Mammary epithelial cell (primary cell): ENCODE measurements at places on chromosomes 3 and 15. TPM values are rescaled to one million over a fixed set of nuclear protein-coding genes. Genes with fewer than 3 reads are reported as not detected.

DNA sequence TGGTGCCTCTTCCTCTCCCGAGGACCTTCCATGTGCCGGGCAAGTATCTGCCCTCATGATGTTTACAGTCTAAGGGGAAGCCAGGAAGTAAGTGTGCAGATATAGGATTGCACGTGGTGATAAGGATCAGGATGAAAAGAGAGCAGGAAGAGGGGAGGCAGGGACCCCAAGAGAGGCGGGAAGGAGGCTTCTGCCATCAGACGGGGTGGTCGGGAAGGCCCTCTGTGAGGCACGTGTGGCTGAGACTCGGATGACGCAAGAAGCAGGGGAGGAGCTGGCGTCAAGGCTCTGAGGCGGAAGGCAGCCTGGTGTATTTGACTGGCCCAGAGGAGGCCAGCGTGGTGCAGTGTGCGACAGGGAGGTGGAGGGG, 762 bp upstream of the IQSEC1 start:
- DNase-seq, result no peak

DNA sequence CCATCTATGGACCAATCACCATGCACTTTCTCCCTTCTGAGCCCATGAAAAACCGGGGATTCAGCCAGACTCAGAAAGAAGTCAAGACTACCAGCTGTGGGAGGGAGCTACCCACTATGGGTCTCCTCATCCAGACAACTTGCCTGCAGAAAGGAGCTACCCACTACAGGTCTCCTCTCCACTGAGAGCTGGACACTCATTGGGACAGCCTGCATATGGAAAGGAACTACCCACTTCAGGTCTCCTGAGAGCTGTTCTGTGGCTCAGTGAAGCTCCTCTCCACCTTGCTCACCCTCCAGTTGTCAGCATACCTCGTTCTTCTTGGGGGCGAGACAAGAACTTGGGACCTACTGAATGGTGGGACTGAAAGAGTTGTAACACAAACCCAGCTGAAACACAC, 22.3 kb upstream of the ZBED2 start:
- DNase-seq, result no peak

- DNase-seq, result no peak
Observed at GRCh38 chr3:167967257-167968036, 128.3 kb downstream of the GOLIM4 start.

DNA sequence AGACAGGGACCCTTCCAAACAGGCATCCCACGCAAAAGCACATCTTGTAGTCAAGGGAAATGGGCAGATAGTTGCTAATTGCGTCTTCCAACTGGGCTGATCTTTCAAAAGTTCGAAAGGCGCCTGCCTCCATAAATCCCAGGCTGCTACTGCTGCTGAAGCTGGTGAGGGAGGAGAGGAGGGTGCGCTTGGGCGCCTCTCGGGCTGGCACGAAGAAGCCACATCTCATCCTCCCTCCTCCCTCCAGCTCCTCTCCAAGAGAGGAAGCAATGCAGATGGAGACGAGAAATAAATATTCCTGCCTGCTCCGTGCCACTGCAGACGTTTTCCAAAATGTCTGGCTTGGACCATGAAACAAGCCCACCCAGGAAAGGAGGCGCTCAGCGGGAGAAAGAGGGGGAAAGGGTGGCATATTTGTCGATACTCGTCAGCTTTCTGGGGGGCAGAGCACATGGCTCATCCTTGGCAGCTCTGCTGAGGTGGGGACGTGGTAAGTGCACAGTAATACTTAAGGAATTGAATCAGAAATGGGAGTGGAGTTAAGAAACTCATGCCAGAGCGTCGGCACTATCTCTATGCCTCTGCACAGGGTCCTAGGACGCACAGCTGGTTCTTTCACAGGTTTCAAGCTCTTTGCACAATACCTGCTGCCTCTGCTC, 88.9 kb upstream of the FEZF2 start:
- DNase-seq, result no peak

DNA sequence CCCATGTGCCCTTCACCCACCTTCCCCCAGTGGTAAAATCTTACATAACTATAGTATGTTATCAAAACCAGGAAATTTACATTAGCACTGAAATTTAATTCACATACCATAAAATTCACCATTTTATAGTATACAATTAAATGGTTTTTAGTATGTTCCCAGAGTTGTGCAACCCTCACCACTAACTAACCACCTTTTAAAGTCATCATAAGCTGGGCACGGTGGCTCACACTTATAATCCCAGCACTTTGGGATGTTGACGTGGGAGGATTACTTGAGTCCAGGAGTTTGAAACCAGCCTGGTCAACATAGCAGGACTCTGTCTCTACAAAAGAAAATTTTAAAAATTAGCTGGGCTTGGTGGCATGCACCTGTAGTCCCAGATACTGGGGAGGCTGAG, 13.7 kb downstream of the FRMD5 start:
- DNase-seq, result no peak

GRCh38 chr3:116824208-116824607, 114.6 kb downstream of the TUSC7 start:
- DNase-seq, result no peak

DNA sequence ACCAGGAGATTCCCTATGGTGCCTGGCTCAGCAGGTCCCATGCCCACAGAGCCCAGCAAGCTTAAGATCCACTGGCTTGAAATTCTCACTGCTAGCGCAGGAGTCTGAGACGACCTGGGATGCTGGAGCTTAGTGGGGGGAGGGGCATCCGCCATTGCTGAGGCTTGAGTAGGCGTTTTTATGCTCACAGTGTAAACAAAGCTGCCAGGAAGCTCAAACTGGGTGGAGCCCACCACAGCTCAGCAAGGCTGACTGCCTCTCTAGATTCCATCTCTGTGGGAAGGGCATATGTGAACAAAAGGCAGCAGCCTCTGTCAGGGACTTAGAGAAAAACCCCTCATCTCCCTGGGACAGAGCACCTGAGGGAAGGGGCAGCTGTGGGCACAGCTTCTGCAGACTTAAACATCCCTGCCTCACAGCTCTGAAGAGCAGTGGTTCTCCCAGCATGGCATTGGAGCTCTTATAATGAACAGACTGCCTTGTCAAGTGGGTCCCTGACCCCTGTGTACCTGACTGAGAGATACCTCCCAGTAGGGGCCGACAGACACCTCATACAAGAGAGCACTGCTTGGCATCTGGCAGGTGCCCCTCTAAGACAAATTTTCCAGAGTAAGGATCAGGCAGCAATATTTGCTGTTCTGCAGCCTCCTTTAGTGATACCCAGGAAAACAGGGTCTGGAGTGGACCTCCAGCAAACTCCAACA, 231.5 kb upstream of the SETMAR start:
- DNase-seq, result no peak

DNA sequence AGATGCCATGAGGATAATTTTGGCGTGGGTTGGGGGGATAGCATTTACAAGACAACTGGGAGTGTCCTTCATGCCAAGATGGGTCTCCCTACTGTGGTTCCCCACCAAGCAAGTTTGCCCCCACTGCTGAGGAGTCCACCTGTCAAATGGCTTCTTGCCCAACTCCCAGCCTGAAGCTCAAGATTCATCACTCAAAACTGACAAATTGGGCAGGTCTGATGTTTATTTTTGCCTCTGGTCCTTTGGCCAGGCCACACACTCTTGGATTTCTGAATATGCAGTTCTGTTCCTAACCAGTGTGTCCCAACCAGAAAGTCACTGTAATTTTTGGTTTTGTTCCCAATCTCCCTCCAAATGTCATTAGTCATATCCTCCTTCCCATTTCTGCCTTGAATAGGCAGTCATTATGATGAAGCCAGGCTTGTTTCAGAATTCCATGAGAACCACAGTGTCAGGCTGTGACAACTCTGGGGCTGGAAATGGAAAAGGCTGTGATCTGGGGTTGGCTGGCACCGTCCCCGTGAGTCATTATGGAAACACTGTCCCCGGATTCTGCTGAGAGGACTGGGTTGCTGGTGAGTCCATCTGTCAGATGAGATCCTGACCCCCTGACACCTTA, 29.3 kb upstream of the MEF2A start:
- DNase-seq, result peak; percentile 68

- no peak for DNase-seq
Observed at GRCh38 chr3:151398895-151399294, 14.3 kb upstream of the P2RY12 start.

DNA sequence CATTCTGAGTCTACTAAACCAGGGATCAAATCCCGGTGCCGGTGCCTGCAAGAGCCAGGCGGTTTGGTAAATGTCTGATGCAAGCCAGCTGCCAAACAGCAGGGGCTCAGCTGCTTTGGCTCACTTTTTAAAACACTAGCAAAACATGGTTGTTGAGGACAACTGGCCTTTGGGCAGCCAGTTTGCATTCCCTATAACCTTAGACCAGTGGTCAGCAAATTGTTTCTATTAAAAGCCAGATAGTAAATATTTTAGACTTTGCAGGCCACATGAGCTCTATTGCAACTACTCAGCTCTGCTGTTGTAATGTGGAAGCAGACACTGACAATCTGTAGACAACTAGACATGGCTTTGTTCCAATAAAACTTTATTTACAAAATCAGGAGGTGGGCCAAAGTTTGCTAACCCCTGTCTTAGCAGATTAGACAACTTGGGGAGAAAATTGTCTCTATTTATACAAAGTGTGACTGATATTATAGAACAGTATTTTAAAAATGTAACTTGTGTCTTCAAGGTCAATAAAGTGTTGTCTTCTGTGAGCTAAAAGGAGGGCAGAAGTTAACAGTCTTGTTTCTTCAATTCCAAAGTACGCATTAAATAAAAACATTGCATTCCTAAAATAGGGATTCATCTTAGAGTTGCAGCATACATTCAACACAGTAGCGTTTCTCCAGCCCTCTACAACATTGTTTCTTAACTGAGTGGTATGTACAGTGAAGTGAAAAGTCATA, 67.6 kb downstream of the SSUH2 start:
- no peak for DNase-seq

DNA sequence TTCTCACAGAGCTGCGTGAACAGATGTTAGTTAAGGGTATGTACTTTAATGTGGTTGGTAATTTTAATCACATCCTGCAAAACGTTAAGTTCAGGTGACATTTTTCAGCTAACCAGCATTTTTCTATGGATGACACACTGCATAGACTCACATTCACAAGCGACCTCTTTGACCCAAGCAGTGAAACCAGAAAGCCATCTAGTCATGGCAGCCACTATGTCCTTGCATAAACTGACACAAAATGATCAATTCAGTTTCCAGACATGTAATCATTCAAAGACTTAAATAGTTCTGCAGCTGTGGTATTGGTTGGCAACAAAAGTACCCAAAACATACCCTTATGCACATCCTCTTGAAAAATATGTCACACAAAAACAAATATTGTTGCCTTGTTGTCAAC, 7.4 kb upstream of the CAPN7 start:
- DNase-seq, result no peak

- DNase-seq, result no peak
Observed at GRCh38 chr3:178808748-178809147, 262.9 kb downstream of the ZMAT3 start.

GRCh38 chr3:171427771-171428320, 32.4 kb downstream of the TNIK start:
- DNase-seq, result no peak

- DNase-seq, result no peak
Observed at GRCh38 chr15:95884276-95884675, 446.2 kb upstream of the NR2F2 start.

DNA sequence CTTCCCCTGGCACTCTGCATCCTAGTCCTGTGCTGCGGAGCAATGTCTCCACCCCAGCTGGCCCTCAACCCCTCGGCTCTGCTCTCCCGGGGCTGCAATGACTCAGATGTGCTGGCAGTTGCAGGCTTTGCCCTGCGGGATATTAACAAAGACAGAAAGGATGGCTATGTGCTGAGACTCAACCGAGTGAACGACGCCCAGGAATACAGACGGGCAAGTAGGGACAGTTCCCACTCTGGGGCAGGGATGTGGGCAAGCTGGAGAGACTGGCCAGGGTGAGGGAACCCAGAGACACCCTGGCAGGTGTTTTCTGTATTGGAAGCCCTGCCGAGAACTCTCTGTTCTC, 247 bp downstream of the FETUB start:
- peak; percentile 98 for DNase-seq

DNA sequence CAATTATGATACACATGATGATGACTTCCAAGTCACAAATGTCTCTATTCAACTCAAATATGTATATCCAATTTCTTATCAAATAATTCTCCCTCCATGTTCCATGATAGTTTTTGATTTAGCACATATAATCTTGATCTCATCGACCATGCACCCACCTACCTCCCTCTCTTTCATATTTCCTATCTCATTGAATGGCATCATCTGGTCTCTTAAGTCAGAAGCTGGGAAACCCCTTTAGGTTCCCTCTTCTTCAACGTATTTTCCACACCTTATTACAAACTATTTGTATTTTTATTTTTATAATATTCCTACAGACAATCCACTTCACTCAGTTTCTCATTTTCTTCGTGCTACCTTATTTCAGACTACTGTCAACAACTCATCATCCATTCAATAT, 56.9 kb upstream of the DPH6 start:
- no peak for DNase-seq

Gene GLDN
- not detected in 2 replicates for total RNA-seq

Gene DCUN1D1
- total RNA-seq, result 33.3 TPM

Gene SH2D7
- total RNA-seq, result not detected

Gene CYP11A1
- total RNA-seq, result 2.3 TPM

Gene CDHR4
- total RNA-seq, result 0.33 TPM

Gene DHX30
- 60.5 TPM for total RNA-seq

Gene PLA1A
- total RNA-seq, result not detected in 2 replicates

Gene LYZL4
- not detected for total RNA-seq

Gene ITPKA
- total RNA-seq, result 0.92 and 1.2 TPM in 2 replicates

Gene IL20RB
- 12.7 TPM for total RNA-seq

Gene NEDD4
- 31.6 and 42.5 TPM in 2 replicates for total RNA-seq
